ENCODE measurements at places on chromosomes 4 and X. TPM values are rescaled to one million over a fixed set of nuclear protein-coding genes. Genes with fewer than 3 reads are reported as not detected.

GRCh38 chr4:155602351-155603140 is 64.1 kb upstream of the GUCY1A1 start:
- no peak for DNase-seq

- no peak for DNase-seq
Observed at GRCh38 chr4:10664408-10664807, 20.2 kb downstream of the CLNK start.

RPS6KA6 gene
- 7.7 TPM for total RNA-seq

USP26 gene
- not detected for total RNA-seq

SULT1E1 gene
- total RNA-seq, result not detected

GRCh38 chr4:89316931-89317366 is 9.3 kb upstream of the GPRIN3 start:
- DNase-seq, result no peak

DNA sequence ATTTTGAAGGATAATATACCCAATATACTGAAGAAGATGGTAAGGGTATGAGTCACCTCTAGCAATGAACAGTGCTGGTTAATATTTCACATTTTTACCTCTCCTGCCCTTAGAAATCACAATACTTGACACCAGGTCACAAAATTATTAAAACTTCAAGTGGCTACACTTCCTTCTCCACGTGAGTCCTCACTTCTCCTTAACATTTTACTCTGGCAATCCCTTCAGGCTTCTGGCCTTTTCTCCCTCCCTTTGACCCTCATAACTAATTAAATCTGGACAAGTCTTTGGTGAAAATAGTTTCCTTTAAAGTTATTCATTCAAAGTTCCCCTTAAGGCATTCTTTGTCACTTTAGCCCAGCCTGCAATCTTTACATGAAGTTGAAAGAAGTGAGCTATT is 190.4 kb downstream of the UNC5C start:
- no peak for DNase-seq

DNA sequence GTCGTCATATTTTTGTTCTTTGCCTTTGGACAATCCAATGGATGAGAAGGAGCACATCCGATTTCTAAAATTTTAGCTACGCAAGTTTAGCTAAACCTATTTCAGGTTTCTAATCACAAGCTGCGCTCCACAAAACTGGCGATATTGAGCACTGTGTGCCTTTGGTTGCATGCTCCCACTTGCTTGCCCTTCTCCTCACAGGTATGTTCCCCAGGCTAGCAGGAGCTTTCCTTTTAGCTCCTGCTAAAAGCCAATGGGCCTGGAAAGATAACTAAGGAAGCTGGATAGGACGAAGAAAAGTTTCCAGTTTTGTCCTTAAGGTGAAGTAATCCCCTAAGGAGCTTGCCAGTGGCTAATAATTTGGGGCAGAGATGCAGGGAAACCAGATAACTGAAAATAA is 975.2 kb downstream of the FSTL5 start:
- DNase-seq, result no peak

GRCh38 chr4:40308528-40309122 is 26.5 kb upstream of the CHRNA9 start:
- DNase-seq, result no peak

DNA sequence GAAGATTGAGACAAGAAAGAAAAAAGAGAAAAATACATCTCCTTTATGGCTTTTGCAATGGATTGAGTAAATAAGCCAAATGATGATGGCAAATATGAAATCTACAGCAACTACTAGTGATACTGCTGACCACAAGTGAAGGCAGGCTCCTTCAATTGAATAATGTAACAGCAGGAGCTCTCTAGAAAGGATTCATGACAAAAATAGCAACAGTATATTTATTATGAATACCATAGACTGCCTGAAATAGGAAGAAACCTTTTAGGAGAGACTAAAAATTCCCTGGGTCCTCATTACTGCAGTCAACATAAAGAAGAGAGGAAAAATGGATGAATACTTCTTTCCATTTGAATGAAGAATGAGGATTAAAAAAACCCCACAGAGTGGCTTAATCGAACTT is 306.8 kb upstream of the ANXA10 start:
- DNase-seq, result no peak

GC gene
- not detected for total RNA-seq

DNA sequence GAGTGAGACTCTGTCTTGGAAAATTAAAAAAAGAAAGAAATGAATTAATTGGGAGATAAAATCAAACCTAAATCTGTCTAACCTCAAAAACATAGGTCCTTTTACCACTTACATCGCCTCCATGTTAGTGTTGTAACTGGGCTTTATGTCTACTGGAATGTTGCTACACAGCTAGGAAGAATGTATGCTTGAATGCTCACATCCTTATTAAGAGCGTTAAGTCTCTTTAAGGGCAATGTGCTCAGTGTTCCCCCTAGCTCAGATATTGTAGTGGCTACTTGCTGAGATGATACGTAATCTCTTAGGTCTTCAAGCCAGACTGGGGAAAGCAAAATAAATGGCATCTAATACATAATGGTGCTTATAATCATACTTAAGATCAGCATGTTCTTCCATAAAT is 1072.8 kb downstream of the PDHA2 start:
- DNase-seq, result no peak

DNA sequence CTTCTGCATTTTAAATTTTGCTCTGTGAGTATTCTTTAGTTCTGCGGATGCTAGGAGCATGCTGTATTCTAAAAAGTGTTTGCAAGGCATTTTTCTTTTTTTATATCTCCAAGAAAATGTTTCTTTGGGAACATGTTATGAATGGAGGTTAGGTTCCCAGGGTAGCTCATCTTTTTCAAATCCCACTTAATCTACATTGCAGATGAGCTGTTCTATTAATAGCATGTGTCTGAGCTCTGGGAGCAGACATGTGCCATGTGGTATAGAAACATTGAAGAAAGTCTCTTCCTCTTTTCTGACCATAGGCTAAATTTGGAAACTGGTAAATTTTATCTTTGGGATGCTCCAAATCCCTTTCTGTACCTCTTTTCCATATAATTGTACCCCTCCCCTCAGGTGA is 23.2 kb downstream of the DIAPH2 start:
- DNase-seq, result no peak

MAGEE1 gene
- total RNA-seq, result 2.1 TPM

DNA sequence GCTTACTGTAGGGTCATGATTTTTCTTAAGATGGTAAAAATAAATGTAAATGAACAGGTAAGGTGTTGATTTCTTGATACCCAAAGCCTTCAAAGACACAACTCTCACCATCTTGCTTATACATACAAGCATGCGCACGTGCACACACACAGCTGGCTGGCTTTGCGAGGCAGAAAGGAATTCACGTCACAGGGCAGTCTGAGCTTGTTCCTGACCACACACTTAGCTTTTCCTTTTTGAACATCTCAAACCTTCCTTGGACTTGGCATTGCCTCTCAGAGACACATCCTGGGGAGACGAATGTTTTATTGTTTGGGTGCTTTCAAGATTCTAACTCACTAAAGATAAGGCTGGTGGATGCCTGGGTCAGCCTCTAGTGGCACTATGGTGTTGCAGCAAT is 175.0 kb downstream of the NHS start:
- DNase-seq, result no peak

DNA sequence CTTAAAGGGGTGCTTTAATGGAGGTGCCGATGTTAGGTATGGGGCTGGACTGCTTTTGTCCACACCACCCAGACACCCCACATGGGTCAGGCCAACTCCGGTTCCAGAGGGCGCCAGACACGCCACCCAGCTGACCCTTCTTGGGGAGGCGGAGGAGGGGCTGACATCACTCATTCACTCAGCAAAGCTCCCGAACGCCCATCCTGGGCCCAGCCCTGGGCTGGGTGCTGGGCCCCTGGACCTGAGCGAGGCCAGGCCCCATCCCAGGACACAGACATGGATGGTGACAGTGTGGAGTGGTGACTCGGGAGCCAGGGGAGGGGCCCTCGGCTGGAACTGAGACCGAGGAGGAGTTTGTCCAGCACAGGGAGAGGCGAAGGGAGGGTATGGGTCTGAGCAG is 28.1 kb downstream of the MAN2B2 start:
- DNase-seq, result no peak

- DNase-seq, result no peak
Observed at GRCh38 chrX:19956923-19957322, 33.9 kb downstream of the BCLAF3 start.

- no peak for DNase-seq
Observed at GRCh38 chrX:145727476-145727875, 90.2 kb upstream of the SLITRK2 start.

LPAR4 gene
- 14.3 TPM for total RNA-seq

DNA sequence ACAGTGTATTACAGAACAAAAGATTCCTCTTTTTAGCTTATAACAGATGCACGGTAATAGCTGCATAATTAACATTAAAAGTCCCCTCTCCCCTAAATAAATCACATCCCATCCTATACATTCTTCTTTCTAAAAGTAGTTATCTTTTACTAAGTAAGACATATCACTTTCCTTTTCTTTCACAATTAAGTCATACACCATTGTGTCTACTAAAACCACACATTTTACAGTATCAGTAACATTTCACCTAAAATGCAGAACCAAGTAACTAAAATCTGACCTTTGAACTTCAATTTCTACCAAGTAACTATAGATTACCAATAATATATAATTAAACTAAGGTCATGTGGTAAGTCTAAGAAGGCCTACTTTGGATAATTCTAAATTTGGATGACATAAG is 14.2 kb downstream of the DHX15 start:
- no peak for DNase-seq

S100G gene
- total RNA-seq, result not detected

DNA sequence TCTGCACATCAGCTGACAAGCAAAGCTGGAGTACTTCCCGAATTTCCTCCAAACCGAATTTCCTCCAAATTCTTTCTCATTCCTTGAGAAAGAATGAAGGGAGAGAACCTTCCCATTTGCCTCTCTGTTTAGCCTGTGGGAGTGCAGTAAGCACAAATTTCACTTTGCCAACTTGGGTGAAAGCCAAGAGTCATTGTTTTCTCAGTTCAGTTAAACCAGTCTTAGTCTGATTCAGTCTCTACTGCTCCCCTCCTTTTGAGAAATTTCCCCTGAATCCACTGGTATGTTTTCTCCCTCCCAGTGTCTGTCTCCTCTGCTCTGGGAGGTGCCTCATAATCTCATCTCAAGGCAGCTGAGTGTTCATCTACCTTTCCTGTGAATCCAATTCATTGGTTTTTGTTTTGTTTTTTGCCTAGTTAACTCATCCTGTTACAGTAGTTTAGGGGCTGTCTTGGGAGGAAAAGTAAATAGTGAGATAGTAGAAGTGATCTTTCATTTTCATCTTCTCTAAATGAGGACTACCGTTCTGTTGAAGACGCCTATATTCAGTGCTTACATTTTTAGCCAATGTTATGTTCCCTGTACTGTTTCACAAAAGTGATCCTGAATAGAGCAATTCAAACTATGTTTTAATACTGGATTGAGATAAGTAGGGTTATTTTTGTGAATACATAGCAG is 49.0 kb downstream of the SYTL5 start:
- peak; percentile 6 for DNase-seq

- no peak for DNase-seq
Observed at GRCh38 chr4:177315767-177316464, 6.2 kb downstream of the NEIL3 start.

DNA sequence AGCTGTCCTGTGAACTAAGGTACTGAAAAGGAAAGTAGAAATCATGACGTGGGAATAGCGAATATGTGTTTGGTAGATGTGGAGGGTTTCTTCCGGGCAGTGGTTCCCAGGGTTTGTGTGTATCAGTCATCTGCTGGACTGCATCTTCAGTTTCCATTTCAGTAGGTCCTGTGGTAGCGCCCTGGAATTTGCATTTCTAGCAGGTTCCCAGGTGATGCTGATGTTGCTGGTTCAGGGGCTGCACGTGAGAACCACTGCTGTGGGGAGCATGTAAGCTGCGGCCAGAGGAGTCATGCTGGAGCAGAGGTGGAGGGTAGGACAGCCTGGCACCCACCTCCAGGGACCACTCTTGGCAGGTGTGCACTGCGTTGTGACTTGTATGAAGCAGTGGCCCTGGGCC is 47.1 kb downstream of the ARHGAP10 start:
- no peak for DNase-seq

DNA sequence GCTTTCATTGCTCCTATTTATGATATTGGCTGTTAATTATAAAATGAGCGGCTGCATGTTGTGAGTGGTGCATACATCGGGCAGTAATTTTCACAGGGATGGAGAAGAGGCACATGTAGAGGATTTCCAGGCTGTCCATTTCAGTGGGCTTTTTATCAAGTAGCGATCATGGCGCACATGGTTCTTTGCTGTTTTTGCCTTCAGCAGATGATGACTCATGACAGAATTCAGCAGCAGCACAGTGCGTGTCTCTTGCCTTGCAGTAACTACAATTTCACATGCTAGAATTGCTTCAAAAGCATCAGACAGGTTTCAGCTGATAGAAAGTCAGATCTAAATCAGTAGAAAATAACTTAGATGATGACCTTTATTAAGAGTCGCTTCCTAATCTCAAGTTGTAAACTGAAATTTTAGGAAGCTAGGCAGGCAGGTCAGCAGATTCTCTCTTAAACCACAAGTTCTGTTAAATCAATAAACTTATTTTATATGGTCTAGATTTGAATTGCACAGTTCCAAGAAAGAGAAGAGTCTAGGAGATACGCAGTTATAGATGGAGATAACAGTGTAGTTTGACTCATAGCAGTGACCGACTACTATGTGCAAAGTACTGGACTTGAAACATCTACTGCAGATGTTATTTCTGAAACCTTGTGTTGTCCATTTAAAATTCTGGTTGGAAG is 35.8 kb downstream of the LRP2BP start:
- DNase-seq, result no peak

- peak; percentile 2 for DNase-seq
Observed at GRCh38 chrX:65925005-65925404, 114.9 kb downstream of the VSIG4 start.

GRCh38 chrX:40727581-40728252 is 7.6 kb downstream of the MED14 start:
- no peak for DNase-seq

AFAP1 gene
- total RNA-seq, result 12.3 TPM

GRCh38 chr4:41135801-41136200 is 78.5 kb downstream of the APBB2 start:
- DNase-seq, result no peak

SFRP2 gene
- total RNA-seq, result not detected

DNA sequence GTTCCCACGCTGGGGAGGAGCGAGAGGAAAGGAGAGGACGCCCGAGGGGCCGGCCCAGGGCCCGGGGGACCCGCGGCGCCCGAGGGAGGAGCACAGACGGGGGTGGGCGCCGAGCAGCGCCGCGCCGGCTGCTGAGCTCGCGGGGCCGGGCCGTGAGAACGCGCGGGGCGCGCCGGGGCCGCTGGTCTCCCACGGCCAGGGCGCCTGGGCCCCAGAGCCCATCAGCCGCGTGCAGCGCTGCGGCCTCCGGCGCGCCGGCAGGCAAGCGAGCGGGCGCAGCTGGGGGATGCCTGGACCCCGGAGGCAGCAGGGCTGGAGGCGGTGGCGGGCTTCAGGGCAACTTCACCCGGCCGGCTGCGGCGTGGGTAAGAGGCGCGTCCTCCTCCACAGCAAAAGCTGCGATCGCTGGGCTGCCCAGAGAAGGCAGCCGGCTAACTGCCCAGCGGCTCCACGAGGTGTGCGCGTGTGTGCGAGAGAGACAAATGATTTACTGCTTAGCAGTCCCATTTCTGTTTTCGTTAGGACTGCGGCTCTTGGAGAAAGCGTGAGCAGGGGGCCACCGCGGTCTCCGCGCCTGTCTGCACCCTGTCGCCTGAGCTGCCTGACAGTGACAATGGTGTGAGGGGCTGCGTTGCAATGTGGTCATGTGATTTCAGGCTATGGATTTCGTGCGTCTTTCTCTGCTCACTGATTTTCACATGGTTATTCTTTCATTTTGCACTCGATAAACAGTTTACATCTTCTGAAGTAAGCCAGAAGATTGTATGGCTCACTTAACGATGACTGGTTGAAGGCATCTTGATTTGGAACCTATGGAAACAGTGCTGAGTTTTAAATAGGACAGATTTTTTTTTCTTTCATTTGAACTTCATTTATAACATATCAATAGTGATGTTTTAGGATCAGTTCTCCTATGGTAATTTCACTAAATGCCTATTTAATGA is 1.2 kb downstream of the GUCY1A1 start:
- peak; percentile 43 for DNase-seq
